ENCODE measurements at places on chromosomes 3 and 15.

DNA sequence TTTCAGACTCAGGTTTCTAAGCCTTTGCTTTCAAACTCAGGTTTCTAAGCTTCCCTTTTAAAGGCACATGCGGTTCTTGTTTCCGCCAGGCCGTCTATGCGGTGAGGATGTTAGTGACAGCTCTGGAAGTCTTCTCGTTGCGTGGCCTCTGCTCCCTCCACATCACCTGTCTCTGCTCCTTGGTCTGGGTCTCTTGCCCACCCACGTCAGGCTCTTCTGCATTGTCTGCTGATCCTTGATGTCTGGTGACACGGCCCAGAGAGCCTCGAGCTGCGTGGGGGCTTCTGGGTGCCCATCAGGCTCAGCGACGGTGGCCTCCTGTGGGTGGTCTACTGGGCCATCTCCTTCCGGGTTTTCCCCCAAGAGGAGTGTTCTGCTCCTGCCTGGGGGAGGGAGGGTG lies 30.5 kb downstream of the KLF13 start:
- no peak for DNase-seq

GRCh38 chr3:81352867-81353266 lies 408.6 kb downstream of the GBE1 start:
- no peak for DNase-seq

- DNase-seq, result no peak
Observed at GRCh38 chr3:177131927-177132636, 65.2 kb downstream of the TBL1XR1 start.

DNA sequence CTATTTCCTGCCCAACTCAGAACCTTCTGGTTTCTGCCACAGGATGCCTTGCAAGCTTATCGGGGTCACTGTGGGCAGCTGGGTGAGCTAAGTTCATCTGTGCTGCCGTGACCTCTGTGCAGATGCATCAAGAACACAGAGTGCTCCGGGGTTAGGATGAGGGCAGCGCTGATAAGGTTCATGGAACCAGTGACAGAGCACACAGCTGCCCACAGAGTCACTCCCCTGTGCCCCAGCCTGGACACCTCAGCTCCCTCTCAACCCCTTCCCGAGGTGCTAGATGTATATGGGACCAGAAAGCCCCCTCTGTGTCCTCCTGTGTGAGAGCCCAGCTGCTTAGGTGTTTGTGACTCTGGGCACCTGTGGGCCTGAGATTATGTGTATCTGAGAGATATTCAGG lies 15.8 kb upstream of the ALAS1 start:
- no peak for DNase-seq

GRCh38 chr3:132654721-132655120 lies 4.9 kb downstream of the ACAD11 start:
- DNase-seq, result no peak

DNA sequence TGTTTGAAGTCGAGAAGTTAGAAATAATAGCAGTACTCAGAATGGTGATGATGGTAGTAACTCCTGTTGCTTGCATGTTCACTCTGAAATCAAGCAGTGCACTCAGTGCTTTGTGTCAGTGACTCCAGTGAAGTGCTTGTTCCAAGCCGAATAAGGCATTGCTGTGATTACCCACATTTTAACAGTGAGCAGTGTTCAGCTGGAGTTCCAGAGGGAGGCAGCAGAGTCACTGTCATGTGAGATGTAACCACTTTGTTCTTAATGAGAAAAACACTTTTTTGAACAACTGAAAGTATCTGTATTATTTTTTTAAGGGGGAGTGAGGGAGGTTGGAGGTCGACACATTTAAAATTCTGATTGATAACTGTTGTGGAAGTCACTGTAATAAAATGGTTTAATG lies 3.7 kb downstream of the MDFIC2 start:
- no peak for DNase-seq

GRCh38 chr3:127037418-127037841 lies 54.5 kb downstream of the PLXNA1 start:
- DNase-seq, result no peak

DNA sequence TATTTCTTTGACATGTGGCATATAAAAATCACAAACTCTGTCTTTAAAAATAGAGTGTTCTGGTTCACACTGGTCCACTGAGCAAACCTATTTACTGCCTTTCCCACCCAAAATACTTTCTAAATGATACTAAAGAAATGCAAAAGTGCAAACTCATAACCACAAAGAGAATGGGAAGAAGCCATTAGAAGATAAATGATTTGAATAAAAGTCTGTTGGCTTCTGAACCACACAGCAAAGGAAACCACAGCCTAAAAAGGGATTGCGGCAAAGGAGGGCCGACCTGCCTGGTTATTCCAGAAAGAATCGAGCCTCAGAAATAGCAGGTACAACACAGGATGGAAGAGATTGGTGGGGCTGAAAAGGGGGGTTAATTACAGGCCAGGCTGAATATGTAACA lies 599.5 kb downstream of the FHIT start:
- no peak for DNase-seq

DNA sequence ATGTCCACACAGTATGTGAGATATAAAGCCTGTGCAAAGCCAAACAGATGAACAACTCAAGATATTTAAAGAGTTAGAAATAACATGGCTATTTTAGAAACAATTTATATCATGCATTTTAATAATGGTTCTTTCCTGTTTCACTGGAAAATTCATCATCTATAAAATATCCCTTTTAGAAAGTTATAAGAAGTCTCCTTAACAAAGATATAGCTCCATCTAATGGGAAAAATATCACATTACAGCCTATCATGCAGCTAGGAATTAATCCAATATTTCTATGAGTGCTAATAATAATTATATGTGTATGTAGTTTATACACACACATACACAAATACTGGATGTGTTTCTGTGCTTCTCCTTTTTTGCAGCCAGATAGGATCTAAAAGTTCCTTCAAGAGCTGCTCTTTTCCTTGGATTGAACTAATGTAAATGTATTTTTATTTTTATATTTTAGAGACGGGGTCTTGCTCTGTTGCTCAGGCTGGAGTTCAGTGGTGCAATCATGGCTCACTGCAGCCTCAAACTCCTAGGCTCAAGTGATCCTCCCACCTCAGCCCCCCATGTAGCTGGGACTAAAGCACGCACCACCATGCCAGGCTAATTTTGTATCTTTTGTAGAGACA lies 21.6 kb downstream of the RPL22L1 start:
- DNase-seq, result no peak

DNA sequence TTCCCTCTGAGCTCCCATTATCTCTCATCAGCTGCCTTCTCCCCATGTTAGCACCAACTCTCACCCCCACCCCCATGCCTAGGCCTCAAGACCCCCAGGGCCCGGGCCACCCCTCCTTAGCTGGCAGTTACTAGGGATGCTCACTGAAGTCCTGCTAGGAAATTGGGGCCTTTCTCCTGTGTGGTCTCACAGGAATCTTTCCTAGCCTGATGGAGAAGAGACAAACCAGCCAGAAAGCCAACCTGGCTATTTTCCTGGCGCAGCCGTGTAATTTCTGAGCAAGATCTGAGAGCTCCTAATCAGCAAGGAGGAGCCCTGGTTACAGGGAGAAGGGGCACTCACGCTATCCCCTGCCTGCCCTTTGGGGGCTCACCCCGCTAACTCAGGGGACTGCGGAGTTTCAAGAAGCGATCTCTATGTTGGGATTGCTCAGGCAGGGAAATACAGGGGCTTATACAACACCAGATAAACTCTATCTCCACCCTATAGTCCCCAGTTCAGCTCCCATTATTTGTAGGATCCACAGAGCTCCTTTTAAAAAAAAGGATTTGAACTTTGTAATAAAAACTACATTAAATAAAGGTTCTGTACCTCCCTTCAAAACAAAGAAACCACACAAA lies 25.2 kb downstream of the NR2F2 start:
- DNase-seq, result no peak

GRCh38 chr15:78109156-78109555 lies 16.8 kb downstream of the SH2D7 start:
- no peak for DNase-seq

- DNase-seq, result no peak
Observed at GRCh38 chr15:78149805-78150751, 916 bp downstream of the IDH3A start.

- no peak for DNase-seq
Observed at GRCh38 chr3:140752499-140752898, 74.6 kb downstream of the TRIM42 start.

DNA sequence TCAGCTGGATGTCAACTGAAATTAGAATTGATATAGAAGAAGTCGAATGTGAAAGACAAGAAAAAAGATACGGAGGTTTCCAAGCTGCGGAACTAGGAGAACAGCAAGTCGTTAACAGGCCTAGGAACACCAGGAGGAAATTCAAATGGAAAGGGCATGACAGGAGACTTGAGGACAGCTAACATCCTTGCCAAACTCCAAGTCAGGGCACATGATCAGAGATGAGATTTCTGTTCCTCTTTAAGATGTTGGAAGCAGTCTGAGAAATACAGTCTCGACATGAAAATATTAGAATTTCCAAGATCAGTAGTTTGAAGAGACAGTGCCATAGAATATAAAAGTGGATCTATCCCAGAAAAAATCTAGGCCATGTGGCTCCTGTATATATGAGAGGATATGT lies 5.0 kb downstream of the MYO5A start:
- DNase-seq, result no peak

- no peak for DNase-seq
Observed at GRCh38 chr15:74523982-74524381, 17.0 kb upstream of the ARID3B start.

DNA sequence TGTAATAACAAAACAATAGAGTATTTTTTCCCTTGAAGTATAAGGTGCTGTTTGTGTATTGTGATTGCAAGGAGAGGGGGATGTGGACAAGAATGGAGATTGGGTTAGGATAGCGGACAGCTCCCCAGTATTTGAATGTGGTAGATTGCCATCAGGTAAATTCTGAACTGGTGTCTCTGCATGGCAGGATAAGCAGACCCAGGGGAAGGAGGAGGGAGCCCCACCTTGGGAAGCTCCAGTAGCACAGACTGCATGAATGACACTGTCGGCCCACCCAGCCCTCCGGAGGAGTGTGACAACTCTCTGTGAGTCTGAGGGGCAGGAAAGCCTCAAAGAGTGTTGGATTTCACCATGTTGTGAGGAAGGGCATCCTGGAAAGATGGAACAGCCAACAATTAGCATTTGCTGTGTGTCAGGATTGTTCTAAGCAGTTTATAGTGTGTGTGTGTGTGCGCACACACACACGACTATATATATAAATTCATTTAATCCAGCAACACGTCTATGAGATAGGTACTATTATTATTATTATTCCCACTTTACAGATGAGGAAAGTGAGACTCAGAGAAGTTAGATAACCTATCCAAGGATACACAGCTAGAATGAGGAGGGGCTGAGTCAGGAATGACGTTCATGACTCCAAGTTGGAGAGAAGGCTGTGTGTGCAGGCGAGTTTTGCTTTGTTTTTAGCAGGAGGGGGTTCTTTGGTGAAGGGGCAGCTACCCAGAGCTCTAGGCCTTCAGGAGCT lies 63.4 kb upstream of the LCTL start:
- DNase-seq, result no peak

- DNase-seq, result no peak
Observed at GRCh38 chr15:52558196-52558595, 10.6 kb downstream of the ARPP19 start.
